ENCODE measurements at places on chromosomes 13 and 19.

DNA sequence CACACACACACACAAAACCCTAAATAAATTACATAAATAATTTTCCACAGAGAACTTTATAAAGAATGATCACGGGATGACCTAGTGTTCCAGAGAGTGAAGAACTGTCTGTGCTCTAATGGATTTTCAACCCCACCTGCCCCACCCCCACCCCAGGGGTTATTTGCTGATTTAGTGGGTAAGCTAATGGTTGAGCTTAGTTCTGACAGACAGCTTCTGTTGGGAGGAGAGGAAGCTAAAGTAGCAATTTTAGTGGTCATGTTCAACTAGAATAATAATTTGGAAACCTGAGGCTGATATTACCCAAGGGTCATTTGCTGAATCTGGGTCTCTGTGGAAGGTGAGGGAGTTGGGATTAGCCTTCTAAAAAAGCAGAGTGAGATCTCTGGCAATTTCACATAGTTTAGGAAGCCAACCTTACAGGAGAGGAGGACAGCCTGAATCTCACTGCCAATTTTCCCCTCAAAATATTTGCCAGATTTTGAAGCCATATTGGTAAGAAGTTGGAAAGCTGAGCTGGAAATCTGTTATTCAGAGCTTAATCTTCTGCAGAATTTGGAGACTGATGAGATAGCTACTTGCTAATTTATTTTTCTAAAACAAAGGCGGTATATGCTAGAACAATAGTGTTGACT is 68.7 kb downstream of the POSTN start:
- DNase-seq: no peak

- no peak for DNase-seq
Observed at GRCh38 chr19:52196256-52196967, 6.6 kb downstream of the PPP2R1A start.

DNA sequence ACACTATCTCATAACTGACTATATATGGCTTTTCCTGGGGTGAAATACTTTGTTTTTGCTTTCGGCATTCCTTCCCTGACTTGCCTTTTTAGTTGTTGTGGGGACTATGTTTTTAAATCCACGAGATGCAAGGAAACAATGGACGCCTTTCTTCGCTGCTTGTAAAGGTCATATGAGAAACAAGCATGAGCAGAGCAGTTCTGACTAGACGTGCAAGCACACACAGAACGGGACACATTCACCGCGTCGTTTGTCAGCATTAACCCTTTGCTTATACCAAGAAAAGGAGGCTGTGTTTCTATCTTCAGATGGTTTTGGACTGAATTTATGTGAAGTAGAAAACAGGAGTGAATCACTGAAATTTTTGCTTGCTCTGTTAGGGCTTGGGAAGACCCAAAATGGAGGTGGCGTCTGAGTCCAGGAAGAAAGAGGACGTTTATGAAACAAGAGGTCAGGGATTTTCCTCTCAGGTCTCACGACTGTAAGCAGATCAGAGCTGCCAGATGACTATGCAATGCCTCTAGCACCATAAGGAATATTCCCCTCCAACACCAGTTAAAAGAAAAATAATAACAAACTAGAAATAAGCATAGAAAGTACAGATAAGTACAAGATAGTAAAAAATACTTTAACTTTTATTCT is 358.9 kb downstream of the DLEU7 start:
- no peak for DNase-seq

- DNase-seq: no peak
Observed at GRCh38 chr13:106650690-106651205, 82.8 kb upstream of the ARGLU1 start.

DNA sequence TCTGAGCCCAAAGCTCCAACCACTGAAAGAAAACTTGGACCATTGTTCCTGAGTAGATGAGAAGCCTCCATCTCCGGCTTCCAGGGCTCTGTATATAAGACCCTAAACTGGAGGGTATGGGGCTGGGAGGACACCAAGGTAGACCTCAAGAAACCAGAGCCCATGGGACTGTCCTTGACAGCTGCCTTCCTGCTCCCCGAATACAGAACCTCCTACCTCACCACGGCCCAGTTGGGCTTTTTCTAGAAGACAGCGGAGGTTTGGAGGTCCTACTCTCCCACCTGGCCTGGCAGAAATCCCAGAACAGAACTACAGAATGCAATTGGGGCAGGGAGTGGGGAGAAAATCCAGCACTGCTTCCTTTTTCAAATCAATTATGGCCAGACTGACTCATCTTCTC is 177.3 kb upstream of the ZNF507 start:
- DNase-seq: no peak

DNA sequence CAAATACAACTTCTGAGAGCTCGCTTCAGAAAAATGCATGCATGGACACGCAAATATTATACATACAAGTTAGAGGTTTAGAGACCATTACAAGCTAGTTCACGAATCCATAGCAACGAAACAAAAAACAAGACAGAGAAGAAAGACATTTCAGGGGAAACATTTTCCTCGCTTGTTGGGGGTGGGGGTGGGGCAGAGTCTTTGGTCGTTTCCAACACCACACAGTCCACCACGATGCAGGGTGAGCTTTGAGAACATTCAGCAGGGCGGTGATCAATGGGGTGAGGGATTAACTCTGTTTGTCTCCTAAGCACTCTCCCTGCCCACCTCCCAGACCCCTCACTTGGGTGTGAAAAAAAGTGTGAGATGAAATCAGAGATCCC is 651 bp downstream of the OXGR1 start:
- no peak for DNase-seq

- peak; percentile 76 for DNase-seq
Observed at GRCh38 chr19:54462655-54463530, 685 bp downstream of the LENG9 start.

GRCh38 chr13:20239748-20240147 is 7.6 kb upstream of the GJB6 start:
- DNase-seq: no peak

- no peak for DNase-seq
Observed at GRCh38 chr13:41978007-41978406, 17.1 kb upstream of the VWA8 start.

GRCh38 chr13:78241278-78241919 is 322.8 kb upstream of the EDNRB start:
- DNase-seq: no peak

- DNase-seq: no peak
Observed at GRCh38 chr13:48507021-48507420, 25.9 kb downstream of the RCBTB2 start.

GRCh38 chr19:9250630-9251029 is at the start of gene OR7E24:
Gene OR7E24, plus strand, starts transcription at chr19:9250930. Its CDS starts 114 bp downstream, at chr19:9251044.
- DNase-seq: no peak
